ENCODE measurements at places on chromosomes 3 and 15. TPM values are rescaled to one million over a fixed set of nuclear protein-coding genes. Genes with fewer than 3 reads are reported as not detected.

The ELL3 gene
- total RNA-seq = 7.0 TPM

The EFL1 gene
- total RNA-seq = 17.2 TPM

The CCR1 gene
- total RNA-seq = 1.3 TPM

The SPATA12 gene
- total RNA-seq = under 0.01 TPM

The HGD gene
- total RNA-seq = not detected

The PLA2G4D gene
- total RNA-seq = not detected

The GOLGA8J gene
- under 0.01 TPM for total RNA-seq

The SERF2 gene
- total RNA-seq = 140 TPM

DNA sequence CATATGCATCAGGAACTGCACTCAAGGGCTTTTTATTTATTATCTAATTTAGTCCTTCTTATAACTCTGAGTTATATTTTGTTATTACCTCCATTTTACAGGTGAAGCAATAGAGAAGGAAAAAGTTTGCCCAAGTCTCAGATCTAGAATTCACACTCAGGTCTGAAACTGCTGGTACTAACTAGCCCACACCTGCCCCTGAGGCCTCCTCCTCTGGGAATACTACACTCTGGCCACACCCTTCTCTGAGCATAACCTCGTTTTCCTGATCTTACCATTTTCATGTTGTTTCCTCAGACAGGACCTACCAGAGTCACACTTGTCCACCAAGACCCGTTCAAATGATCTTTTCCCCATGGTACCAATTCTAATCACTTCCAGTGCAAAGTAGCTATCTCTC, 94.1 kb upstream of the CHRM5 start:
- DNase-seq = no peak

GRCh38 chr3:184380185-184380626, 352 bp downstream of the CHRD start:
- no peak for DNase-seq

DNA sequence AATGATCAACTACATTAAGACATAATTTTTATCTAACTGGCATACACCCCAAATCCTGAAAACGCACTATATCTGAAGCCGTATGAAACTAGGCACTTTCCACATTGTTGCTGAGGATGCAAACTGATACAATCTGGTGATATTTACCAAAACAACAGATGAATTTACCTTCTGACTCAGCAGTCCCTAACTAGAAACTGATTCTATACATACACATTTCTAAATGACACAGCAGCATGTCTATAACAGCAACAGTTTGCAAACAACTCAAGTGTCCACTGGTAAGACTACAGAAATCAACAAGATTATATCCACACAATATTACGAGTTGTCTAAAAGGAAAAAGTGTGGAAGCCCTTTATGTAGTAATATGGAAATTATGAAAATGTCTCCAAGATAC, 22.9 kb downstream of the SECISBP2L start:
- DNase-seq = no peak

GRCh38 chr3:27713078-27713423, 9.1 kb downstream of the EOMES start:
- no peak for DNase-seq

- no peak for DNase-seq
Observed at GRCh38 chr3:11665331-11665730, 21.6 kb upstream of the VGLL4 start.

DNA sequence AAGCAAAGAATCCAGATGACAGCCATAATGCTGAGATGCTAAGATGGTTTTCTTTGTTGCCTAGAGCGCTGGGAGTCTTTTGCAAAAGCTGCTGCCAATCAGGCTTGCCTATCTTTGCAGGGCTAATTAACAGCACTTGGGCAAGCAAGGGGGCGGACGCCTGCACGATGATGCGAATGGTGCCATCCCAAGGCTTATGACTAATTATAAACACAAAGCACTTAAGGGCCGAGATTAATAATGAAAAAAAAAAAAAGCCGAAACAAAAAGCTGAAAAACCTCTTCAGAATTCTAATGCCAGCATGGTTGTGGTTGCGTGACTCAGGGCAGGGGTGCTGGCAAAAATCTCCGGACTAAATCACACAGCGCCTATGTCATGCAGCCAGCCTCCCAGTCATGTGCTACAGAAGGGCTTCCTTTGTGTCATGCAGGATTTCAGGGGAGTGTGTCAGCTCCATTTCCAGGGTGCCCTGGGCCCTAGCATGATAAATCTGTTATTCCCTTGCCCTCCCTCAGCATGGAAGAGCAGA, 185.0 kb upstream of the ANKRD28 start:
- DNase-seq = no peak

- DNase-seq = no peak
Observed at GRCh38 chr3:39644176-39644575, 165.2 kb upstream of the MYRIP start.

DNA sequence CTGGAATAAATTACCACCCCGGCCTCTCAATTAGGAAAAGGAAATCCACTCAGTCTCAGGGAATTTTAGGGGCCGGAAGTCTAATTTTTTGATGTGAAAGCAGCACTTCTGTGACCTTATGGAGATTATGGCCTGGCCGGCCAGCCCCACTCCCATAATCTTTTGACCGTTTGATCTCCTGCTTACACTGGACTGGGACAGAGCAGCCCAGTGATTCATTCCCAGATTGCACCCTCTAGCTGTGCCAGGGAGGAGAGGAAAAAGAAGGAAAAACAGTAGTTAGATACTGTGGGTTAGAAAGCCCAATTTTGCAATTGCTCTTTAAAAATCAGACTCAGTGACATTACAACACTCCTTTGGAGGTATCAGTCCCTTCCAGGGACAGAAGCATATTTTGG, 32.4 kb downstream of the GJD2 start:
- no peak for DNase-seq

- DNase-seq = no peak
Observed at GRCh38 chr15:68281008-68281407, 3.5 kb downstream of the FEM1B start.

- no peak for DNase-seq
Observed at GRCh38 chr3:114450008-114450596, 156.3 kb downstream of the TIGIT start.
